ENCODE measurements at places on chromosomes 6 and 20. TPM values are rescaled to one million over a fixed set of nuclear protein-coding genes. Genes with fewer than 3 reads are reported as not detected.
A peak's percentile ranks its signal among the peaks of the same experiment; 100 is the strongest.

The GCM1 gene
- total RNA-seq, result not detected

The PRND gene
- not detected for total RNA-seq

The LPA gene
- 3.2 TPM for total RNA-seq

The TRIM38 gene
- total RNA-seq, result 5.9 TPM

The GLP1R gene
- 4.0 TPM for total RNA-seq

DNA sequence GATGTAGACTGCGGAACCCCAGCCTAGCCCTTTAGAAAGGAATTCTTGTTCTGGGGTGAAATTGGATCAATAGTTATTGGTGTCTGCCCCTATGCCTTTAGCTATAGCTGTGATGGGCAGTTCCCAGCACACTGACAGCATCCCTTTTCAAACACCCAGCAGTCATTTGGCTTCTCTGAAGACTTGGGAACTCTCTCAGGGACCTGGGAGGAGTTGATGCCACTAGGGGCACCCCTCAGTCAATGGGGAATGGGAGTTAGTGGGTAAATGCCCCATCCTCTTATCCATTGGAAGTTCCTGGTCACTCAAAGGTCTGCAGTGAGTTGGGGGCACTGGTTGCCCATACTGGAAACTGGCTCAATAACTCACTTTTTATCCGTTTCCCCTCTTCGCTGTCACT is 31.6 kb upstream of the CSNK2A1 start:
- no peak for DNase-seq

DNA sequence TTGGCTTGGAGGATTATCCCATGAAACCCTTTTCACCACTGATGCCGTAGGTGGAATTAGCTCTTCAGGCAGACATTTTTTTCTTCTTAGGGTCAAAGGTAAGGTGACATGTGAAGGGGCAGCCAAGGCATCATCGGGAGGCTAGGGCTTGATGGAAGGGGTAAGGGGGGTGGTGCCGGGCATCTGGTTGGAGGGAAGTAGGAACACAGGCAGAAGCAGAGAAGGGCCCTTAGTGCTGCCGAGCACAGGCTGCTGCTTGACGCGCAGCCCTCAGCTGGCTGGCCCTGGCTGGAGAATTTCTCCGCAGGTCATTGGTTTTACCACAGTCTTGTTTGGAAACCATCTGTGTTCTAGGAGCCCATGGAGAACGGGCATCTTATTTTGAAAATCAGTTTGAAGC is 54.7 kb downstream of the TRAF3IP2 start:
- DNase-seq, result no peak

GRCh38 chr6:81694855-81695254 is 57.6 kb downstream of the TENT5A start:
- DNase-seq, result no peak

DNA sequence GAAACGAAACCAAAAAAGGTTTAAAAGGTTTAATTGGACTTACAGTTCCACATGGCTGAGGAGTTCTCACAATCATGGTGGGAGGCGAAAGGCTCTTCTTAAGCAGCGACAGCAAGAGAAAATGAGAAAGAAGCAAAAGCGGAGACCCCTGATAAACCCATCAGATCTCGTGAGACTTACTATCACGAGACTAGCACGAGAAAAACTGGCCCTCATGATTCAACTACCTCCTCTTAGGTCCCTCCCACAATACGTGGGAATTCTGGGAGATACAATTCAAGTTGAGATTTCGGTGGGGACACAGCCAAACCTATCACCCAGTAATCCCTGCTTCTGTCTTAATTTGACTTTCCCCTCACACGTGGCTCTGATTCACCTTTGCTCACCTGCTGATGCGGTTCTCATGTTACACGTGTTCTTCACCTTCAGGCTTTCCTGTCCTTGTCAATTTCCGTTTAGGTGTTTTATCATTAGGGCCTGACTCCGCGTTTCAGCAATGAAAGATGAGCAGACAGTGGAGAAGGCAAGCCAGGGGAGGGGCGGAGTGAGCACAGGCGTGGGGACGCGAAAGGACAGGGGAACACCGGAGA is 57.1 kb downstream of the AGPAT4 start:
- DNase-seq, result no peak

DNA sequence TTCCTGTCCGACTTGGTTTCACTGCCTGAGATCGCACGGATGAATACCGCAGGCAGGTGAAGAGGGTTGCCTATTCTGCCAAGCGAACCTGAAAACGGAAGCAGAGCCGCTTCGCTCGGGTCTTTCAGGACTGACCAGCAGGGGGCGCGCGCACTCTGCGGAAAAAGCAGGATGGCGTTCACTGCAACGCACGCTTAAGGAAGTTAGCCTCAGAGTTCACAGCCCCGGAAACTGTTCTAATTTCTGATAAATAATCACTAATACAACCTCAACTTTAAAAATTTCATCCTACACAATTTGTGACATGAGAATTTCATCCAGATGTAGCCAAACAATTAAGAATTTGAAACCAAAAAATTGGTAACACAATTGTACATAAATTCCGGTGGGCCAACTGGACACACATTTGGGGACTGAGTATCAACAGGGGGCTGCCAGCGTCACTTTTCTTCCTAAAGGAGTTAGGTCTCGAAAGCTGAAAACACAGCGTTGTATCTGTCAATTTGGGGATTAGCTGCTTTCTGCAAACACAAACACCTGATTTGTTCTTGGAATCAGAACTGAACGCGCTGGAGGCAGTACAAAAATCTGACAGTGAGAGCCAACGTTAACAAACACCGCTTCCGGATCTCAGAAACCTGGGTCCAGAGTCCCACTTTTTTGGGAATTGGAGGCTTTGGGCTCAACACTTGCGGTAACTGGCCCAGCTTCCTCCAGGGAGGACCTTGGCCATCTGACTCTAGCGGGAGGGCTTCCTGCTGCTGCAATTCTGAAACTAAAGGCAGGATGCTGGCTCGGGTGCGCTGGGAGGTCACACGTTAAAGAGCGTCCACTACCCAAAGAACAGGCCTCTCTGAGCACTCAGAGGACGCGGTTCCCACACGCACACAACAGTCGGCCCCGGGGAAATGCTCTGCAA is 8.8 kb downstream of the PXDC1 start:
- peak; percentile 82 for DNase-seq

- no peak for DNase-seq
Measured at GRCh38 chr6:85866758-85867401, 224.2 kb upstream of the SYNCRIP start.

DNA sequence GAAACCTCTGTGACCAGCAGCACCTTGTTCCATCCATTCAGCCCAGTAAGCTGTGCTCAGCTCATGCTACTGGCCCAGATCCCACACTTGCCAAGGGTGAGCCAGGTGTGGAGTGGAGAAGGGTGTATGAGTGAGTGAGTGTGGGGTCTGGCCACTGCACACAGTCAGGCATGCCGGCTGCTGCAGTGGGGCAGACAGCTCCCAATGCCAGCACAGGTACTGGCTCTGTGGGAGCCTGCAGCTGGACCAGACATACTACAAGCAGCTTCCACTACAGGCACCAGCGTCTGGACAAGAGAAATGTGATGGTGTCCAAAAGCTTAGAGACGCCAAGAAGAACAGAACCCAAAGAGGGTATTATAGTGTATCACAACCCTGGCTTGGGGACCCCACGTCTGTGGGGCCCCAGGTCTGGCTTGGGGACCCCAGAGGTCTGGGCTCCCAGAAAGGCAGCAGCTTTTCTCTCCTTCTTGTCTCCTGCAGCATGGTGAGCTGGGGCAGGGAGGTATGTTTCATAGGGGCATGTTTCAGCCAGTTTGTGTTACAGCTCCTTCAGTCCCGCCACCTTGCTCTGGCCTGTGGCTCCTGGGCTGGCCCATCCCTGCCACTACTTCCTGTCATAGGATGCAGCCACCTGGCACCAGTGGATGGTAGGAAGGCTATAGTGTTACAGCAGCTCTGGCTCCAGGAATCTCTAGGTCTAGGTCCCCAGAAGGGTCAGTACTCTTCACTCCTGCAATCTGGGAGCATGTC is 152.4 kb upstream of the HSF2 start:
- DNase-seq, result no peak
